ENCODE measurements at places on chromosomes 1 and 21.

DNA sequence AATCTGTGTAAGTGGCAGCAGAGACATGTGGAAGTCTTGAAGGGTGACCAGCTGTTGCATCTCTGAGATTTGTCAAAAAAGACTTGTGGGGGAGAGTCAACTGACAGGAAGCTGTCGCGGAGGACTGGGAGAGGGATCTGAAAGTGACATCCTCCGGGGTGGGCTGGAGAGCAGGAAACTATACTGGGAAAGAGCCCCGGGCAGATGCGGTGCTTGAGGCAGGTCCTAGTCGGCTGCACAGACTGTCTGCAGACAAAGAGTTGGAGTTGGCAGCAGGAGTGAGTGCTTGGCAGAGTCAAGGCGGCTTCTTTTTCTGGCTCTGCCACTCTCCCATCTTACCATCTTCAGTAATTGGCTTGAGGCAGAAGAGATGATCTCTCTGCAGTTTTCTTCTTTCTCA is 294.0 kb upstream of the C1orf87 start:
- no peak for DNase-seq

DNA sequence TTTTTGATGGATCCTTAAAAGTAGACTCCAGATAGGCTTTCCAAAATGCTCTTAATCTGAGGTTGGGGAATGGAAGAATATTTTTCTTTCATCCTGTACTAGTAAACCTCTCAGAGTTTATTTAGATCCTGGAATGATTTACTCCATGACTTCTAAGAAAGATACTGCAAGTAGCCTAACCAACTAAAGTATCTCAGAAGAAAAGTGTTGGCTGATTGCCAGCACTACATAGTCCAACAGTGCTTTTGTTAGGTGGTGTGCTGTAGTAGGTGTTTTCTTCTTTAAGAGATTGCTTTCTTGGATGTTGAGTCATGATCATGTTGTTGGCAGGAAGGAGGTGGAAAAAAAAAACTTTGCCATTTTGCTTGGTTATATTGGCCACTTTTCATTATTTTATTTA is 119.8 kb downstream of the OSBPL9 start:
- DNase-seq: peak; percentile 41

GRCh38 chr1:11151826-11152612 is 37.1 kb upstream of the ANGPTL7 start:
- no peak for DNase-seq

DNA sequence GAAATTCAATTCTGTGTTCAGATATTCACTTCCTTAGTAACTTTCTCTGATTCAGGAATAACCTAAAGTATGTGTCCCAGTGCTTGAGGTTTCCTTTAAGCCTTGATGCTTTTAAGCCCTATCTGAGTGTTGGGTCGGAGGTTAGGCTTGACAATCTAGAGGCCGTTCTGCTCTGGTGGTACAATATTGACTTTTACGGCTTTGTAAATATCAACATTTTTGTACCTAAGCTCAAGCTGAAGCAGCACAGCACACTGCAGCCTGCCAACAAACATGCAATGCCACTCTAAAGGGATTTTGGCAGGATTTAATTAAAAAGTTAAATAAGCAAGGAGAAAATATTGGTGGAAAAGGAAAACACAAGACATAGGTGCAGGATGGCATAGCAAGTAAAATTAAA is 279.2 kb downstream of the NEGR1 start:
- DNase-seq: no peak

DNA sequence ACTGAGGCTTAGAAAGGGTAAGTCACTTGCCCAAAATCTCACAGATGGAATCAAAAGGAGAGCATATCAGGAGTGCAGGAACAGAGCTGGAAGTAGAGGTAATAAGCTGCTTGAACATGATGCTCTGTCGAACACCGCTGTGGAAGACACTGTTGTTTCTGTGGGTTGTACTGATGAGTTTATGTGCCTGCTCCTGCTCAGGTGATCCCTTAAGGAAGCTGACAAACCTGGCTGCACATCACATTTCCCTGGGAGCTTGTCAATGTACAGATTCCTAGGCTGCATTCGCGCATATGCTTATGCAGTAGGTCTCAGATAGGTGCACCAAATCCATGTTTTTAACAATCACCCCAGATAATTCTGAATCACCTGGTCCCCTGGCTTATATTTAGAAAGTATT is 79.7 kb downstream of the ZNF326 start:
- DNase-seq: no peak

- no peak for DNase-seq
Observed at GRCh38 chr1:236465231-236465958, 58.4 kb upstream of the LGALS8 start.

DNA sequence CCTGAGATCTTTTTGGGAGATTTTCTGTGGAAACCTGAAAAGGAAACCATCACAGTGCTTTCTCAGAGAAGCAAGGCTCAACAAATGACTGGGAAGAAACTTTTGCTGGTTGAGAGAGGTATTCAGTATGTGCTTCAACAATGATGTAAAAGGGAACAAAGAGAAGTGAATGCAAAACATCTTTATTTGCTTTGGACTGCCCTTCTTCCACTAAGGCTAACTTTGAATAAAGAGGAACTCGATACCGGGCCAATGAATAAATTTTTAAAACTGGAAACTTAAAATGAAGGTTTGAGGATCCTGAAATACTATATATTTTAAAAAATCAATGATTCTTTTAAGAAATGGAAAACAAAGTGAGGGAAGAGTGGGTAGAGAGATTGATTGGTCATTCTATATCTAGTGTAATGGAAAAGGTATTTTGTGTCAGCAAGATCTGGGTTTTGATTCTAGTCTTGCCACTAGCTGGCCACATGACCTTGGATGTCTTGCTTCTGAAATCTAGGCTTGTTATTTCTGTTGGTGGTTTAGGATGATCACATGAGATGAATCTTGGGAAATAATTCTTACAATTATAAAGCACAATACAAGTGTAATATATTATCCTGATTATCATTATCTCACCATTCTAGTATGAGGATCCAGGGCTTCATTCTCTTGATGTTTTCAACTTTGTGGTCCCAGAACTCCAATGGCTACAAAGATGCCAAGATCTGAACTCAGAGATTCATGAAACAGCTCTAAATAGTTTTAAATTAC is 34.6 kb upstream of the APOBEC4 start:
- DNase-seq: no peak

DNA sequence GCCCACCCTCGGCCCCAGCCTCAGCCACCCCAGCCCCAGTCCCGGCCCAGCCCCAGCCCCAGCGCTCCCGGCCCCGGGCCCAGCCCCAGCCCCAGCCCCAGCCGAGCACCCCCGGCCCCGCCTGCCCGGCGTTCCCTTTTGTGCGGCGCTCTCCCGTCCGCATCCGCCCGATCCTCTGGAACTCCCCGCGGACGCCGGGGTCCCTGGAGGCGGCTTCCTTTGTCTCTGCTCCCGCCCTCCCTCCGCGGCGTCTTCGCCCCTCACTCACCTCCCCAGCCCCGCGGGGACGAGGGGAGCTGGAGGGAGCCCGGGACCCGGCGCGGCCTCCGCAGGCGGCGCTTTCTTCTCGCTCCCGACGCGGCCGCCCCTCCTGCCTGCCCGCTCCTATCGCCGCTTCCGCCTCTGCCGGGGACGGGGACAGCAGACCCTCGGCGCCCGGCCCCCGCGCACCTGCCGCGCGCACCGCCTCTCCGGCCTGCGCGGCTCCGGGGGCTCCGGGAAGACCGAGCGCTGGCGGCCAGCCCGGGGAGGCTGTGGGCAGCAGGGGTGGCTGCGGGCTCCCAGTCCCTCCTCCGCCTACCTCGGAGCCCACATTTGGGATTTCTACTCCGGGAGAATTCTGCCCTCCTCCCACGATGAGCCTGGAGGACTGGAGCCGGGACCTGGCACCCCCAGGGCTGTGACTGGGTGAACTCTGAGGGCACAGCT is 14.0 kb downstream of the AGRN start:
- no peak for DNase-seq

- no peak for DNase-seq
Observed at GRCh38 chr1:166233750-166234366, 67.1 kb upstream of the FAM78B start.

- no peak for DNase-seq
Observed at GRCh38 chr1:36123356-36123755, 1.7 kb downstream of the COL8A2 start.

- DNase-seq: no peak
Observed at GRCh38 chr1:13538832-13539231, 25.0 kb upstream of the LRRC38 start.

- DNase-seq: no peak
Observed at GRCh38 chr1:55035904-55036303, 3.4 kb upstream of the PCSK9 start.

DNA sequence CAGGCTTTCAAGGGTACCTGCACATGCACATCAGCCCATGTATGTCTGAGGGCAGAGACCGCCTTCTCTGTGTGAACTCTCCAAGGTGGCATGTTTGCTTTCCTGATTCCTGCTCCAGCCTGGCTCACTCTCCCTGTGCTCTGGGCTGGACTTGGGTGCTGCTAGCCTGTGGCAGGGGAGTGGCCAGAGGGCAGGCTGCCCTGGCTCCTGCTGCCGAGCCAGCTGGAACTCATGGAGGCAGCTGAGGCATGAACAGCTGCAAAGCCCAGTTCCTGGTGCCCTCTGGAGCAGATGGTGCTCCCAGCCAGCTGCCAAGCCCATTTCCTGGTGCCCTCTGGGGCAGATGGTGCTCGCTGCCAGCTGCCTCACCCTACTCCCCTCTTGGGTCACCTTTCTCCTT is 7.6 kb downstream of the UBL4B start:
- DNase-seq: no peak

DNA sequence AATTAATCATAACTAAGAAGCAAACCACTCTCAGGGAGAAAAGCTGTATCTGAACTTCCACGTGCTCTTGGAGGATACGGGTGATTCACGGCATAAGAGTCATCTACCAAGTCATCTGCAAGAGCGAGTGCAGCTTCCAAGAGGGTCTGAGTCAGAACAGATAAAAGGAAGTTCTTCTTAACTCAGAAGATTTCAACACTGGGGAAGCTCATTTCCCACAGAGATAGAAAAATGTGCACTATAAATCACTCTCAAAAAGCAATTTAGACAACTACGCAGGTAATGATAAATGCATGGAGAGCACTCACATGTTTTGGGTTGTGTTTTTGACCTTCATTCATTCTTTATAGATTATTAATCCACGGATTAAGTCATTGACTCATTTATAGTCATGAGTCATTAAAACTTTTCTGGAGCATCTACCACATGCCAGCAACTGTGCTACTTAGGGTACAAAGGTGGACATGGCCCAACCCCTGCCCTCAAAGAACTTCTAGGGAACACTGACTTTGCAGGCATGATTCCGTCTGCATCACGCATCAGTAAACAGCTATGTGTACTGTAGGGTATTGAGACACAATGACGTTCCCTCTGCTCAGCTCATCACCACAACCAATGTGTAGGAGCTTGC is 20.8 kb downstream of the KCNJ15 start:
- DNase-seq: peak; percentile 99

- no peak for DNase-seq
Observed at GRCh38 chr21:45176141-45176540, 101.8 kb downstream of the ADARB1 start.

DNA sequence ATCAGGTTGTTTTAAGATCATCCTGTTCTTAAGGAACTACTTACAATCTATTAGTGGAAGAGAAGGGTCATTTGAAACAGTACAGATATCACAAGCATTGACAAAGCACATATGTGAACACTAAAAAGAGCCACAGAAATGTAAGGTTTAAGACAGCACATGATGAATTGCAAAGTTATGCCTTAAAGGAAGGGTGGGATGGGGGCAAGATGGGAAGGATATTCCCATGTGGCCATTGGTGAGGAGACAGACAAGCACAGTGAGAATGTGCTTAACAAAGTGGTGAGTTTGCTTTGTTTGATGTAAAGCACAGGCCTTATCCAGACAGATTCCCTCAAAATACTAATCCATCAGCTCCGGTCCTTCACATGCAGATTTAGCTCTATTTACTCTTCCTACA is 151.6 kb upstream of the IVNS1ABP start:
- no peak for DNase-seq

- no peak for DNase-seq
Observed at GRCh38 chr1:68330391-68330790, 98.1 kb upstream of the WLS start.

- peak; percentile 33 for DNase-seq
Observed at GRCh38 chr1:236064674-236065508, at the start of gene NID1. Gene NID1 (minus strand): TSS chr1:236065090. CDS start chr1:236065079, 11 bp downstream.

DNA sequence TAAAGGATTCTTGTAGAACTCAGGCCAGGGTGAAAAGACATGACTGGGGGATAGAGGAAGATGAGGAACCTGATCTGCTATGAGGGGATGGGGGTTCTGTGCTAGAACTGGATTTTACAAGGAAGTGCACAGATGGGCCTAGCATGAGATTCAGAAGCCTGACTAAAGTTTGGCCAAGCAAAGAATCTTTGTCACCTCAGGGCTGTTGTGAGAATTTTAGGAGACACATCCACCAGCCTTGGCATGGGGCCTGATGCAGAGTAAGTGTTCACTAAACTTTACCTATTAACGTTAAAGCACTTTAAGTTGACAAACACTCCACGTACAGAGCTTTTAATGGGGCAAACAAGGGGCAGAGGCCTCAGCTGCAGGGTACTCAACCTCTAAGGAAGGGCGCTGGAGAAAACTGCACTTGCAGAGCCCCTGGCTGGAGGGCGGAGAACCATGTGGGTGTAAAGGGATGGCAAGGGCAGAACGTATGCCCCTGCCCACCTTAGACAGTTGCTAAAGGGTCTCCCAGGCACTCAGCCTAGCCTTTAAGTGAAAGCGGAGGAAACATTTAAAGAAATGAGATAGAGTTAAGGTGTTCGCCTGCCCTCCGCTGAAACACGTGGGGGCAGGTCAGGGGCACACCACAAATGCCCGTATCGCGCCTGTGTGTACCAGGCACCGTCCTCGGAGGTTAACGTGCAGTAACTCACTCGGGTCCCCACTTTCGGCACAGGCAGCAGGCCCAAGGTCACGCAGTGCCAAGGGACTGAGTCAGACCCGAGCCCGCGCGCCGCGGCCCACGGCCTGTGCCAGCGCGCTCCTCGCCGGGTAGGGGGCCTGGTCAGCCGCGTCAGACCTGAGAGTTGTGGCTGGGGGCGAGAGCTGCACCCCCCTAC is 990 bp upstream of the MRPS6 start:
- no peak for DNase-seq

- no peak for DNase-seq
Observed at GRCh38 chr1:4916610-4917009, 262.2 kb downstream of the AJAP1 start.

GRCh38 chr1:5297886-5298239 is 643.5 kb downstream of the AJAP1 start:
- DNase-seq: no peak

- no peak for DNase-seq
Observed at GRCh38 chr1:39136638-39137037, 67.9 kb upstream of the MACF1 start.

- DNase-seq: peak; percentile 31
Observed at GRCh38 chr1:84907095-84907827, 14.3 kb upstream of the LPAR3 start.

DNA sequence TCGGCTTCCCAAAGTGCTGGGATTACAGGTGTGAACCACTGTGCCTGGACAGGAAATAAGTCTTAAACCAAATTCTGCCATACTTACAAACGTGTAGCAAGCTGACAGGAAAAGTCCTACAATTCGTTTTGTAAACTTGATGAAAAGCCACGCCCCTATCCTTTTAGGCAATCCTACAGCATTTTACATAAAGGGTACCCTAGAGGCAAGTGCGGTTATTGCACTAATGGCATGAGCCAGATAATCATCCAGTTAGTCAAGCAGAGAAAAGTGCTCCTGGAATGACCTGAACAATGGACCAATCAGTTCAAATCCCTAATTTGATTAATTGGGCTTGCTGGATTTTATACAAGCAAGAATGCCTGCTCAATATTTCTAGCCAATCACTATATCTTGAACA is 338.2 kb downstream of the KIF26B start:
- DNase-seq: no peak

Measured in HFFc6 (cell line).